ENCODE measurements at places on chromosomes 11 and 22.
A peak's percentile ranks its signal among the peaks of the same experiment; 100 is the strongest.

DNA sequence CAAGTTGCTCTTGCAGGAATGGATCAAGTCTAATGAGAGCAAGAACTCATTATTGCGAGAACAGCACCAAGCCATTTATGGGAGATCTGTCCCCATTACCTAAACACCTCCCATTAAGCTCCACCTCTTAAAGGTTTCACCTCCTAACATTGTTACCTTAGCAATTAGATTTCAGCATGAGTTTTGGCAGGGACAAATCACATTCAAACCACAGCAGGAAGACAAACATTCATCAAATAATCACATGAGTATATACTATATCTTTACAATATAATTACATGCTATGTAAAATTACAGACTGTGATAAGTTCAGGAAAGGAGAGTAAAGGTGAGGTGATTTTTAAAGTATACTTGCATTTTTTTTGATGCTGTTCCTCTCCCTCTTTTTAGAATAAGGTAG lies 6.6 kb upstream of the TEAD1 start:
- no peak for DNase-seq

- DNase-seq = peak; percentile 36
Measured at GRCh38 chr11:85040166-85040565, 587.0 kb downstream of the DLG2 start.

DNA sequence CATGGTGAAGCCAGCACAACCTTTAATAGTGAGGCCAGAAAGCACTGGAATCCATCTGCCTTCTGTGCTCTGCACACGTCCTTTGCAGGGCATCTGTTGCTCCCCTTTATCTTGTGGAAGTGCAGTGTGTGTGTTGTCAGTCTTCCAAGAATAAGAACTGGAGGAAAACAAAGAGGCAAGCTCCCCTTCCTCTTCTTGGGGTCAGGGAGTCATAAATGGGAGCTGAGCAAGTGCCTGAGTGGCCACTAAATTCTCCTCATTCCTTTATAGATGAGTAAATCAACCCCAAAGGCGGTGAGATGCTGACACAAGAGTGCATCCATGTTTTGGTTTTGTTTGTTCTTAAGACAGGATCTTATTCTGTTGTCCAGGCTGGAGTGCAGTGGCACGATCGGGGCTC lies 38.3 kb downstream of the WT1 start:
- DNase-seq = no peak

GRCh38 chr22:29872144-29872893 lies 10.7 kb upstream of the MTMR3 start:
- DNase-seq = no peak

GRCh38 chr22:20807315-20807752 lies 33.4 kb downstream of the SERPIND1 start:
- DNase-seq = peak; percentile 78

- DNase-seq = no peak
Measured at GRCh38 chr11:46991391-46991790, 54.8 kb downstream of the CSTPP1 start.

DNA sequence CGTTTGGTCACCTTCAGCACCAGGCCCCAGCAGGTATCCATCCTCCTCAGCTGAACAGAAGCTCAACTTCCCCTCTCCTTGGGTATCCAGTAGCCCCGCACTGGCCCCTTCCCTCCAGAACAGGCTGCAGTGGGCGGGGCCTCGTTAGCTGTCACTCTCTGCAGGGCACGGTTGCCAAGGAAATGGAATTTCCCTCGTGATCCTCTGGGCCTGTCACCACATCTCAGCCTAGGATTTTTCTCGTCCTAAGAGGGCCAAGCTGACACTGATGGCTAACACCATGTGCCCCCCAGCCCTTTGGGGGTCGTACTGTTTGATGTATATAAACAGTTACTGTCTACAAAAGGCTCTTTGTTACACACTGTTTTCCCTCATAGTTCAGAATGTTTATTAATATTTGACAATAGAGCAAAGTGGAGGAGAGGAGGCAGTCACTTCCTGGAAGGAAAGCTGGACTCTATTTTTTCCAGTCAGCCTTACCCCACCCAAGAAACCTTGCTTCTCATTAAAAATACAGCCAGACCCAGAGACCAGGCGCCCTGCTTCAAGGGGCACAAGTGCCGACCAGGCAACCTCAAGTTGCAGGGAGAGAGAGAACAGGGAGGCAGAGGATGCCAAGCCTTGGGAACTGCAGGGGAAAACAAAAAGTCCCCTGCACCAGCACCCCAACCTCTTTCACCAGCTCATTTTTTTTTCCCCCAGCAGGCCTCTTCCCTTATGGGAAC lies 44.5 kb downstream of the FEZ1 start:
- DNase-seq = no peak

DNA sequence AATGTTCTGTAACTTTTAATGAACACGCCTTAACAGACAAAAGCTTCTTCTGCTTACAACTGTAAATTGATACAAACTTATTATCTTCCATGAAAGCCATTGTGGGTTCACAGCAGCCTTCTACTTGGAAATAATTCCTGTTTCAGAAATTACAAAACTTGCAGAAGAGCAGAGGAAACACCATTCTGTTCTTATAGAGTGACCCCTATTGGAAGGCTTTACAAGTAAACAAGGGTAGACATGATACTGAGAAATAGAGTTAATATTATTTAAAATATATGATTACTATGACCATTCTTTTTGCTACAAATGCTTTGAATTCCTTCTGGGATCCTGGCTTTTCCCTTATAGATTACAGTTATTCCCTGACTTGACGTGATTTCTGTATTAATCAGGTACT lies 32.4 kb upstream of the KCNA4 start:
- no peak for DNase-seq

- no peak for DNase-seq
Measured at GRCh38 chr22:21022507-21022906, 7.5 kb downstream of the P2RX6 start.
